ENCODE measurements at places on chromosomes 7 and 10.

DNA sequence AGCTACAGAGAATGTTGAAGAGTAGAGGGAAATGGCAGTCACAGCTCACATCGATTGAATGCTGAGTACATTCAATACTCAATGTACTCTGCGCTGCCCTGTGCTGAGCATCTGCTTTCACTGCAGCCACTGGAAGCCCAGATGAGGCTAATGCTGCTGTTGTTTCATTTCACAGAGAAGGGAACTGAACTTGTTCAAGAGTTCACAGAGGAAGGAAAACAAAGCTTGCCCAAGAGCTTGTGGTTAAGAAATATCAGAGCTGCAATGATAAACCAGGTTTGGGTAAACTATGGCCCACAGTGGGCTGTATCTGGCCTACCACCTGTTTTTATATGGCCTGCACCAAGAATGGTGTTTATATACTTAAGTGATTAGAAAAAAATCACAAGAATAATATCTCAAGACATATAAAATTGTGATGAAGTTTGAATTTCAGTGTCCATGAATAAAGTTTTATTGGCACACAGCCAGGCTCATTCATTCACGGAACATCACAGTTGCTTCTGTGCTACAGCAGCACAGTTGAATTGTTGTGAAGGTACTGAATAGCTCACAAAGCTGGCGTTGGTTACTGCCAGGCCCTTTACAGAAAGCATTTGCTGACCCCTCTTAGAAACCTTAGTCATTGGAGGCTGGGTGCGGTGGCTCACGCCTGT, 64.1 kb downstream of the CFAP58 start:
- no peak for DNase-seq

DNA sequence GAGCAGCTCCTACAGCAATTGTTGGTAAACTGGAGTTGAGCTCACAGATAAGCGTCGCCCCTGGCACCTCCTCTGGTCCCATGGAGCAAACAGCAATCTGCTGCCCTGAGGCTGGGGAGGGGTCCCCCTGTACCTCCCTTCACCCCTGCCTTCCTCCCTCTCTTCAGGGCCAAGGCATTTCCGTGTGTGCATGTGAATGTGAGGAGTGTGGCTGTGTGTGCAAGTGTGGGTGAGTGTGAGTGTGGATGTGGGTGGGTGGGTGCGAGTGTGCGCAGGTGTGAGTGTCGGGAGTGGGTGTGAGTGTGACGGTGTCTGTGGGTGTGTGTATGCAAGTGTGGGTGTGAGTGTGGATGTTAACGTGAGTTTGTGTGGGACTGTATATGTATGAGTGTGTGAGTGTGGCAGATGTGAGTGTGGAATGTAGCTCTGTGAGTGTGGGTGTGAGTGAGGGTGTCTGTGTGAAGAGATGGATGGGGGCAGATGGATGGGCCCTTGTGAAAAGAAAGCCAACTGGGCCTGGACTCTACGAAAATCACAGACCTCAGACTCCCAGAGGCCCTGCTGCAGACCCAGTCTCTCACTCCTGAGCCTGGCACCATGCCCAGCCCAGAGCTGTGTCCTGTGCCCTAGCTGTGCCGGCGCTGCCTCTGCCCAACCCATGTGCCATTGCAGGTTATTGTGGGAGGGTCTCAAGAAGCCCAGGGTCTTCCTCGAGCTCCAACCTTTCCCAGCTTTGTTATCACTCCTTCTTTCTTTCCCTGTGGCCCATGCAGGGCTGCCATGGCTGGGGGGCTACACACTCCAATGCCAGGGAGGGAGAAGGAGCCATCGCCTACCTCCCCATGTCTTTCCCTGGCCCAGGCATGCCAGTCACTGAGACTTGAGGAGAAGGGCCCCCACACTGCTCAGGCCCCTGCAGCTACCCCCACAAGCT, 73.9 kb downstream of the GRID1 start:
- no peak for DNase-seq

GRCh38 chr7:143850682-143851081, 51.3 kb downstream of the TCAF1 start:
- DNase-seq, result no peak

DNA sequence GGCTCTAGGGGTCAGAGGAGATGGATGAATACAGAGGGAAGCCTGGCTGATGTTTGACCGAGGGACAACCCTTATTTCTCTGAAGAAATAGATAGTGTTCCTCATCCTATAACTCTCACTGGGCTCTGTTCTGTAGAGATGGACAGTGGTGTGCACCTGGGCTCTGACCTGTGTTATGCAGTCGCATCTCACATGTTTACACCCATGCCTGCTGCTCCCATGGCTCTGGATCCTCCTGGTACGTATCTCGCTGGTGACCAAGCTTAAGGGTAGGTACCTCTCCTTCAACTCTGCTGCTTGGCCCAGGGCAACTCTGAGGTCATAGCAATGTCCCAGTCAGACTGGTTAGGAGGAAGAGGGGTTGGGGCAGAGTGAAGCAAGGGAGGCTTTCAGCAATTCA, 42.8 kb downstream of the ADRA2A start:
- DNase-seq, result no peak

DNA sequence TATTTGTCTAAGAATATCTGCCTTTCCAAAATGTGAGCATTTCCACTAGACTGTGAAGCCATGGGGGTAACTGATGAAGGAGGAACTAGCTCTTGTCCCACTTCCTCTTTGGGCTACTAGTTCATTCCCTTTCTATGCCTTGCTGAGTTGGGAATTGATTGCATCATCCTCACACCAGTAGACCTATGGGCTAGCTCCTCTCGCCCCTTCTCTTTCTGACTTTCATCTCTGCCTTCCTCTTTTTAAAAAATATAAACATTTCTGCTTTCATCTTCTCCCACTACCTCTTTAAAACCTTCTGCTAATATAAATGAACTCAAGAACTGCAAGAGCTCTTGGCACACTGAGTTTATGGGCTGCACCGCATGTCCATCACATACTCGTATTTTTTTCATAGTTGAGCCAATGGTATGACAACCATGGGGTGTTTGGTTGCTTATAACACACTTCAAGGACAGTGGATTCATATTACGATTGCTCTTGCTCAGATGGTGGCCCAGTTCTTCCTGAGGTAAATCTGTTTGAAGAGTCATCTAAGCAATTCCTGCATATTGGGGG, 182.0 kb downstream of the REEP3 start:
- DNase-seq, result no peak

GRCh38 chr7:30971840-30972563, 8.2 kb downstream of the GHRHR start:
- DNase-seq, result no peak

- DNase-seq, result no peak
These were observed 178.0 kb downstream of the AMPH start for GRCh38 chr7:38453168-38453567.

- no peak for DNase-seq
These were observed 490.6 kb downstream of the NEBL start for GRCh38 chr10:20406281-20407104.

Measured in stimulated activated CD4-positive, alpha-beta T cell treated with anti-CD3 and anti-CD28 coated beads, Interleukin-4, amount 100 ng/mL, for 1 hour (primary cell).